Right atrium auricular region (tissue), 2 donors: ENCODE measurements at places on chromosomes 5 and 9.
A peak's percentile ranks its signal among the peaks of the same experiment; 100 is the strongest.

- no peak for DNase-seq
Observed at GRCh38 chr5:138611678-138612218, 36.5 kb upstream of the HSPA9 start.

DNA sequence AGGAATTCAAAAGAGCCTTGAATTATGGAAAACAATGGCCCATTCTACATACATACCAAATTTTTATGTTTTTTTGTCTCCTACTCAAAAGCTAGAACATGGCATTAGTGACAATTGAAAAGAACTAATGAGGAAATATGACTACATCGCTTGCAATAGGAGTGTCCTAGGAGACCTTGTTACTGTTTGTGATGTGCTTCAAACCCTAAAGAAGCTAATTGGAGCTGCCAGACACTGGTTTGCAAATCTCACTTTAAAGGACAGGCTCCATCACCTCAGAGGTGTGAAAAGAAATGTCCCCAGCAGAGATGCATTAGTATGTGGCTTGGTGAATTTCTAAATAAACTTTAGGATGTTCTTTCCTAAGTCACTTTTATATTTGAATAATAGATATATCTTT is 354.2 kb upstream of the EFNA5 start:
- no peak for DNase-seq

GRCh38 chr5:6583049-6583880 is 49.6 kb downstream of the NSUN2 start:
- peak; percentile 53 for DNase-seq

DNA sequence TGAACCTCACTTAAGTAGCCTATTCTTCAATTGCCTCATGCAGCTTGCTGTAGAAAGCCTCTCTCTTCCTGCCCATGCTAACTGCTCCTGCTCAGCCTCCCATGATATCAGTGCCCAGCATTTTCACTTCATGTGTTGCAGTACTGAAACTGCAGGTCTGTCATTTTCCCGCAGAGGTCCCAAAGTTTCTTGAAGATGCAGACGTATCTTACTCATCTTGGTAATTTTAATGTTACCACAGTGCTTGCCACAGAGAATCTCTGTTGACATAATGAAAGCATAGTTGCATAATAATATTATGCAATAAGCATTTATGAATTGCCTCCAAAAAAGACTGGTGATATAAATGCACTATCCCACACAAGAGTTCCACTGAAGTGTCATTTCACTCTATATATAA is 561.1 kb upstream of the DAP start:
- DNase-seq = no peak

GRCh38 chr5:91645347-91645746 is 262.2 kb upstream of the ARRDC3 start:
- no peak for DNase-seq

DNA sequence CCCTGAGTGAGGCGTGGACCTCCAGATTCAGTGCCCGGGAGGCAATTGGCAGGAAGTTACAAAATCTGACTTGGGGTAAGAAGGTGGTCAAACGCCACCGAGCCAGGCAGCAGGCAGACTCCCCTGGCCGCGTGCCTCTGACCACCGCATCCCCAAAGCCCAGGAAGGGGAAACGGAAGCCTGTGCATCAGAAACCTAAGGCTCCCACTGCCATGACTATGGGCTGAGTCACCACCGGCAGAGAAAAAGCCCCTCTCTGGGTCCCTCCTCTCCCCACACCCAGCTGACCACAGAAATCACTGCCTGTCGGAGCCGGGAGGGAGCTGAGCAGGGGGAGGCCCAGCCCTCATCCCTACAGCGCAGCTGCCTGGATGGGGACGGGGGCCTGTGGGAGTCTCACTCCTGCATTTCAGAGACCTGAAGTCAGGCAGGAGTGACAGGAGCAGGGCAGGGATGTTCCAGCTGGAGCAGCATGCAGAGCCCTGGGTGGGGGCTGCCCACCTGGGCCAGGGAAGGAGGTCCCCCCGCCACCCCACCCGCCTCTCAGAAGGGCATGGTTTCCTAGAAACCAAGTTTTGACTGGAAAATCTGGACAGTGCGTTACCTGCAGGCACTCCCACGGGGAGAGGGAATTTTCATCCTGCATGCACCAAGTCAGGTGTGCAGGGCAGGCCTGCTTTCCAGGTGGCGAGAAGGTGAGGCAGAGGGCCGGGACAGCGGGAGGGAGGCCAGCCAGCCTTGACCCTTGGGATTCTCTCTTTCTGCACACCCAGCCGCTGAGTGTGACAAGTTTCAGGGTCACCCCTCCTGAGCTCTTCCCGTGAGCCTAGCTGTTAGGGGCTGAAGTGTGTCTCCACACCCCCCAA is 68.2 kb downstream of the LRSAM1 start:
- DNase-seq = no peak

DNA sequence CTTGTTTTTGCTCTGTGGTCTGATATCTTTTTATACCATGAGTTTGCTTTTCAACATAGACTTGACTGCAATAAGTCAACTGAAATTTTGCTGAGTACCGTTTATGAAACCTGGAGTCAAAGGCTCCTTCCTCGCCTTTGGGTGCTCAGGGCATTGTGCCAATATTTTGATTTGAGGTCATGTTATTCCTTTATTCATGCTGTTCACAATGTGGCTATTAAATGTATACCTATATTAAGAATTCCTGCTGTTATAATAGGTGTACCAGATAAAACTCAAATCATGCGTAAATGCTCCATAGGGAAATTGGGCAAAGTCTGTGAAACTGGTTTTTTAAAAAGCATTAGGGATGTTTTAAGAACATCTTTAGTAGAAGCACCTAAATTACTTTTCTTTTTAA is 334.0 kb upstream of the NUDT12 start:
- DNase-seq = no peak

GRCh38 chr5:98468188-98468869 is 305.1 kb upstream of the RGMB start:
- no peak for DNase-seq

- DNase-seq = no peak
Observed at GRCh38 chr9:109409773-109410397, 88.2 kb downstream of the PTPN3 start.

DNA sequence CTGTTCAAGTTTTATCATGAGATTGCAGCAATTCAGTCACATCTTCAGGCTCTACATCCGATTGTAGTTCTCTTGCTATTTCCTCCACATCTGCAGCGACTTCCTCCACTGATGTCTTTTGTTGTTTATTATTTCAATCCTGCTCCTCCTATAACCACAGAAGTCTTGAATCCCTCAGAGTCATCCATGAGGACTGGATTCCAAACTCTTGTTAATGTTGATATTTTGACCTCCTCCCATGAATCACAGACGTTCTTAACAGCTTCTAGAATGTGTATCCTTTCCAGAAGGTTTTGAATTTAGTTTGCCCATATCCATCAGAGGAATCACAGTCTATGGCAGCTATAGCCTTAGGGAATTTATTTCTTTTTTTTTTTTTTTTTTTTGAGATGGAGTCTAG is 3.6 kb downstream of the FBXO38 start:
- no peak for DNase-seq

DNA sequence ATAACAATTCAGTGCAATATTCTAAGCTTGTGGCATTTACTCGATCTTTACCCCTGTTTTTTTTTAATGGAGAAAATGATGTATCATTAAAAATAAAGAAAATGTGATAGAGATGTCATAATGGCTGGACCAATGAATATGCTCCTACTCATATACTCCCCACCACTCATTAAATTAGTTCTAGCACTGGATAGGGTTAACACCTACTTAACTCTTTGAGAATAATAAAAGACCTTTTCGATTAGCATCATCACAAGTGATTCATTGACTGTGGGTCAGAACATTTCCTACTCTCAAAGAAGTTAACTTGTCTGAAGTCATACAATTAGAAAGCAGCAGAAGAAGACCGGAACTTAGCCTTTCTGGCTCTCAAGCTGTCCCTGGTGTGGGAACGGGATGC is 31.6 kb upstream of the RANBP6 start:
- DNase-seq = no peak

DNA sequence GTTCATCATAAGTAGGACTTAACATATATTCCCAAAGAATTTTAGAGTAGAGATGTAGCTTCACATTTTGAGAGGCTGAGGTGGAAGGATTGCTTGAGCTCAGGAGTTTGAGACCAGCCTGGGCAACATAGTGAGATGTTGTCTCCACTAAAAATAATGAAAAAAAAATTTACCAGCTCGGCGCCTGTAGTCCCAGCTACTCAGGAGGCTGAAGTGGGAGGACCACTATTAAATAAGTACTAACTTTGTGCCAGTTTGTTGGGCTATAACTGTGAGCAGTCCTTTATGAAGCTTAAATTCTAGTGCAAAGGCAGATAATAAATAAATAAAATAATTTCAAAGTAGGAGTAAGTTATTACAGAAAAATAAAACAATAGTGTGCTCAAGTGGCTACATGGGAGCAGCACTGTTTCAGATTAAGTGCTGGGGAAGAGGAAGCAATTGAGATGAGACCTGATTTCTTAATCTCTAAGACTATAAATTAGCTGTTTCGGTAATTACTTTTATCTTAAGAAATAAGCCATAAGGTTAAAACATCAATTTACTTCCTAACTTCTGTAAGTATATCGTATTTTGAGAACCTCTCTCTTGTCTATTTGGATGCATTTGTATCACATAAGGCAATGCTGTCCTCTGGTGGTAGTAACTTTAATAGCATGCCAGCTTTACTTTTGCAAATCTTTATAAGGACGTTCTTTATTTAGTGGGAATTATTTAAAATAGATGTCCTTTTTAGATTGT is 98.9 kb downstream of the CSNK1G3 start:
- no peak for DNase-seq

DNA sequence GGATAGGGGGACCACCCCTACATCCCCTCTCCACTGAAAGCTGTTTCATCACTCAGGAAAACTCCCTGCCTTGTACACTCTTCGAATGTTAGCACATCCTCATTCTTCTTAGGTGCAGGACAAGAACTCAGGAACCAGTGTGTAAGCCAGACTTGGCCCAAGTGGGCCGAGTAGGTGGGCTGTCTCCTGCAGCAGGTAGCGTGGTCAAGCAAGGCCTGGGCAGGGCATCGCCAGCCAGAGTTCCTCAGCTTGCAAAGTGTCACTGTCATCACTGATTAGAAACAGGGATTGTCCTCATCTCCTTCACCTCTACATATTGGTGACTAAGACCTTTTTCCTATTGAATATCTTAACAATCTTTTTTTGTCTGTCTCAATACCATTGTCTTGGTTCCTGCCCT is 22.3 kb downstream of the SMIM15 start:
- DNase-seq = no peak

GRCh38 chr5:181198905-181199519 is 6.0 kb downstream of the TRIM7 start:
- DNase-seq = no peak

- DNase-seq = no peak
Observed at GRCh38 chr5:150224483-150225027, 34.7 kb downstream of the SLC6A7 start.

- DNase-seq = no peak
Observed at GRCh38 chr9:72818385-72818784, 134.5 kb downstream of the ALDH1A1 start.

DNA sequence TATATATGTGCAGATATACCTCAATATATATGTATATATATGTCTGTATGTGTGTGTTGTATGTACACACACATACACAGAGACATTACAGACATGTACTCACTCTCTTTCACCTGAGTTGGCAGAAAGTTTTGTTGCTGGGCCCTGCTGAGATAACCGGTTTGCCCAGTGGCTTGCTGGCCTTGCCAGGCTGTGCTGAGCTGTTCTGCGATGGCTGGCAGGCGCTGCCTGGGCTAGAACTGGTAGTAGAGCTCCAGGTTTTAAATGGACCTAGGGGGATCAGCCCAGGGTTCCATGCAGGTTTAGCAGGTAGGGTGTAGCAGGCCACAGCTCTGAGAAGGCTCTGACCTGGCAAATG is 394.3 kb downstream of the GADD45G start:
- DNase-seq = no peak

- no peak for DNase-seq
Observed at GRCh38 chr5:140143521-140144258, 18.0 kb downstream of the IGIP start.

GRCh38 chr9:21680590-21680989 is 121.8 kb upstream of the MTAP start:
- DNase-seq = no peak

DNA sequence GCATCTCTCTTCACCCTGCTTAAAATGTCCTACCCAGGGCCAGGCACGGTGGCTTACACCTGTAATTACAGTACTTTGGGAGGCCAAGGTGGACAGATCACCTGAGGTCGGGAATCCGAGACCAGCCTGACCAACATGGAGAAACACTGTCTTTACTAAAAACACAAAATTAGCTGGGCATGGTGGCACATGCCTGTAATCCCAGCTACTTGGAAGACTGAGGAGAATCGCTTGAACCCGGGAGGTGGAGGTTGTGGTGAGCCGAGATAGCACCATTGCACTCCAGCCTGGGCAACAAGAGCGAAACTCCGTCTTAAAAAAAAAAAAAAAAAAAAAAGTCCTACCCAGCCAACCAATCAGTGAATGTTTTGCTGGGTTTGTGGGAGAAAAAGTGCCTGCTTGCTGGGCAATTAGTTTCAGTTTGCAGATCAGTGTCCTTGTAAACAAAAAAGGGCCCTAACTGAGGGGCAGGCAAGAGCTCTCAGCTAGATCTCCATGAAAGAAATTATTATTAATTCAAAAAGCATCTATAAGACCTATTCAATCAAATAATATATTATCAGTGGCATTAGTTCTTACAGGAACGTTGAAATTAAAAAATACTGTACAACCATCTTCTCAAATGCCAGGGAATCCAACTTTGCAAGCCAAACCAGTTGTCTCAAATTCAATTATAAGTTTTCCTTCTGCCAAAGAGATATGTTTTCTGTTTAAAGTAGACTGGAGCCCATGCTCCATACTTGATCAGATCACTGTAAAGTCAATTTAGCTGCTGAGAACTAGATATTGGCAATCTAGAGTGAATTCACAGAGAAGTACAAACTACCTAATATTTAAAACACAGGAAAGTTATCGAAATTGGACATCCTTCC is 3.9 kb downstream of the MEGF9 start:
- DNase-seq = no peak

DNA sequence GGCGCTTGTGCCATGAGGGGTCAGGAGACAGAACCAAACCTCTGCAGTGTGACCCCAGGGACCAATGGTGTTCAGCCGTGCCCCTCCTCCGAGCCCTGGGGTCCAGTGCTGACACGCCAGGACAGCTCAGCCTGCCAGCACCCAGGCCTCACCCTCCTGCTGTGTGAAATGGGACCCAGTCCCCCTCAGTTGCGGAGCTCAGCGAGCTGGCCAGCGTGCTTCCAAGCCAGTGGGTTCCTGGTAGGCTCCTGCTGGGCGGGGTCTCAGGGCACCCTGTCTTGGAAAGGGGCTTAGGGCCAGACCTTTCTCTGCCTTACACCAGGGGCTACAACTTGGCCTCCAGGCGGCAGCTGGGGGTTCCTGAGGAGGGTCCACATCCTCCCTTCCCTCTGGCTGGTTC is 4.4 kb downstream of the RNF44 start:
- no peak for DNase-seq

DNA sequence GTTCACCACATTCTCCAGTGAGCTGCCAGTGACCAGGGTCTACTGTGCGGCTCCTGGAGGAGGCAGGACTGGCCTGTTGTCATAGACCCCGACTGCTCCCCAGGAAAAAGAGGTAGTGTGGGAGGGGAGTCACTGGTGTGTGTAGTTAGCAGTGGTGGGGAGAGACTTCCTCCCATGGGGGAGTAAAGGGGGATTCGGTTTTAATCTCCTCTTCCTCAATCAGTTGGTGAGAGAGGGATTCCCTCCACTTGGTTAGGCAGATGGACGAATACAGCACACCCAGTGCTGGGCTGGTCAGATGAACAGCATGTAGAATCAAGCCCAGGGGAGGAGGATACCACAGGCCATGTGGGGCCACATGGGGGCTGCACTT is 207.6 kb upstream of the S1PR3 start:
- DNase-seq = no peak

- DNase-seq = no peak
Observed at GRCh38 chr5:159332800-159333544, 2.7 kb upstream of the IL12B start.
